Activated CD4-positive, CD25-positive, alpha-beta regulatory T cell treated with anti-CD3 and anti-CD28 coated beads, Interleukin-2, amount 50 U/mL, for 24 hours (primary cell): ENCODE measurements at places on chromosomes 3 and 15.

- no peak for ATAC-seq
Observed at GRCh38 chr15:96171853-96172296, 158.6 kb upstream of the NR2F2 start.

- ATAC-seq: no peak
Observed at GRCh38 chr3:95343767-95344166, 1280.9 kb downstream of the NSUN3 start.

- no peak for ATAC-seq
Observed at GRCh38 chr15:38650384-38650783, 85.8 kb upstream of the RASGRP1 start.

DNA sequence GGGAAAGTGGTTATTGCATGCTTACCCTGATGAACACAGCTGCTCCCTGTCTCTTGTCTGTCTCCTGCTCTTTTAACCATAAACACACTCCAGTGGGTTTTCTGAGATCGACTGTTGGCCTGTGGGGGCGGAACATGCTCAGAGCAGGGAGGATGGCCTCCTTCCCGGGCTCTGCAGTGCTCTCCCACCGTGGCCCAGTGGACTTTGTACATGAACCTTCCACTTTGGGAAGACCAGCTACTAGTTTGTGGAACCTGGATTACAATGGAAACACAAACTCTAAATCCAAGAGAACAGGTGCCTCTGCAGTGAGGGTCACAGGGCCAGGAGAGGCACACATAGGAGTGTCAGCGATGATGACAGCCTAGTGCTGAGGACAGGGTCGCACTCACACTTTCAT lies 56.5 kb downstream of the KLF13 start:
- ATAC-seq: no peak

- no peak for ATAC-seq
Observed at GRCh38 chr15:74389241-74390048, 22.0 kb upstream of the CYP11A1 start.

GRCh38 chr3:187498211-187498724 lies 130.1 kb downstream of the RTP4 start:
- no peak for ATAC-seq

DNA sequence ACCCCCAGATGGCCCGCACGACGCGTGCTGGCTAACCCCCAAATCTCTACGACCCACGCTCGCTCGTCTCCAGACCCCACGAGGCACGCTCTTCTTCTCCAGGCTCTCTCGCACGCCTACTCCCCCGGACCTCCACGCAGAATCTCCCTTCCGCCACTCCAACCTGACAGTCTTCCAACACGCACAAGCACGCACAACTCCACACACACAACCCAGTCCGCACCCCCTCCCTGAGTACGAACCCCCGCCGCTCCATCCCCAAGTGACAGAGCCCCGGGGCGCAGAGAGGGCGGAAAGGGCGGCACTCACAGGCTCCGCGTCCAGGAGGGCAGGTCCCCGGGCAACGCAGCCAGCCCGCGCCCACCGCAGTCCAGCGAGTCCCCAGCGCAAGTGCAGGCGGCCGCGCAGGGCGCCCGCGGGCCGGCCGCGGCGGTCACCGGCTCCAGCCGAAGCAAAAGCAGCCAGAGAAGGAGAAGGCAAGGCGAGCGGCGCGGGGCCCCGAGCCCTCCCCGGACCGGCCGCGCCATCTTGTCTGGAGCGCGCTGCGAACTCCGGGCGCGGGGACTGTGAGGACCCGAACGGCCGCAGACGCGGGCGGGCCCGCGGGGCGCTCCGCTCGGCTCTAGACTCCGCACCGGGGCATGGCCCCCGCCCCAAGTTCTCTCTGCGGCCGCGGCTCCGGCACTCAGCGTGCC lies 794 bp downstream of the LRIG1 start:
- ATAC-seq: no peak

GRCh38 chr15:62068810-62069167 lies 2.0 kb downstream of the C2CD4A start:
- no peak for ATAC-seq
